ENCODE measurements at places on chromosomes 4 and X. TPM values are rescaled to one million over a fixed set of nuclear protein-coding genes. Genes with fewer than 3 reads are reported as not detected.

GRCh38 chr4:107866726-107867125, 42.0 kb downstream of the SGMS2 start:
- no peak for DNase-seq

DNA sequence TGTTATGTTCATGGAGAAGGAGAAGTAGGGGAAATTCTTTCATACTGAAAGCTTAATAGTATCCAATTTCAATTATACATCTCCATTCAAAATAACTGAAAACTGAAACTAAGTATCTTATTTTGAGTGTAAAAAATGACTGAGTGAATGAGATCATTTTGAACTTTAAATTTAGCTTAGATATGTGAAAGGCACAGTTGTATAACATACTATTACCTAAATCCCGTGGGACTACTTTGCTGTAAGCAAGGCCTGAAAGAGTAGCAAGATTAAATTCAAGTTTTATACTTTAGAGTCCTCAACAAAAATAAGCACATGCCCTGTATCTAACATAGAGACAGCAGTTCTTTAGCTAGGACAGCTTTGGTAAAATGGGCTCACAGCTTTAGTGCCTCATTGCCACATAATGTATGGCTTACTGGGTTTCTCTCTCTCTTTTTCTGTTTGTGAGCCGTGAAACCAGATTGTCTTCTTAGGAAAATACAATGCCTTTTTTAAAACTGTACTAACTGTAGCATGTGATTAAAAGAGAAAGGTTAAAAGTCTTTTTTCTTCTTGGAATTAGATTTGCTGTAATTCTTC, 43.2 kb downstream of the GSTCD start:
- no peak for DNase-seq

The SASH3 gene
- not detected for total RNA-seq

DNA sequence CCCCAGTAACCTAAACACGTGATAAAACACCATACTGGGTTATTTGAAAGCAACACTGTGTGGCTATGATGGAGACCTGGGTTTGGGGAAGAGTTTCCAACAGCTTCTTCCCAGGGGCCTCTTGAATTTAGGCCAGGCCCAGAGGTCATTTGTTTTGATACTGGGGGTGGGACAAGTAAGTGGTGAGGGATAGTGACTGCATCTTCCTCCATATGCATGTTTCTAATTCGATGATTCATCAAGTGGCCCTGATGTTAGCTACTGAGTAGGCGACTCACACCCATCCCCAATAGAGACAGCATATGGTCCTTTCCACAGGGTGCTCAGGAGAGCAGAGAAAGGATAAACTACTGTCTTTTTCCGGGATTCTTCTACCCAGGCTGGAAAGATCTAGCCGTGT, 2.7 kb downstream of the NDP start:
- DNase-seq: peak; percentile 22

DNA sequence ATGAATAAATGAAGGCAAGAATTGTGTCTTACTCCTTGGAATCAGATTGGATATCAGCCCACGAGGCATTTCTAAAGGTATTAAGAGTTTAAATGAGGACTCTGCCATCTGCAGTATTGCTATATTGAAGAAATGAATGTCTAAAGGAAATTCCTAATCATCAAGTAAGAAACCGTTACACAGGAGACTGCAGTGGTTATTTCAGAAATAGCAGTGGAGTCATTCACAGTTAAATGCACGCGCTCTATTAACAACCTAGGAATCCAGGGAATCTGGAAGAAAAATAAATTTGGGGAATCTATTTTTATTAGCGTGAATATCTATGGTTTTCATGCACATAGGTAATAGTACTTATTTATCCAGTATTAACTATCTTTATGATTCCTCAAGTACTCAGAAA, 334.2 kb downstream of the TENM3 start:
- no peak for DNase-seq

GRCh38 chr4:27318740-27319139, 458.1 kb downstream of the STIM2 start:
- DNase-seq: peak; percentile 42

All from H4 (cell line).